ENCODE measurements at places on chromosomes 1 and 21.
A peak's percentile ranks its signal among the peaks of the same experiment; 100 is the strongest.

- no peak for DNase-seq
Observed at GRCh38 chr1:234938135-234938534, 190.5 kb downstream of the TOMM20 start.

DNA sequence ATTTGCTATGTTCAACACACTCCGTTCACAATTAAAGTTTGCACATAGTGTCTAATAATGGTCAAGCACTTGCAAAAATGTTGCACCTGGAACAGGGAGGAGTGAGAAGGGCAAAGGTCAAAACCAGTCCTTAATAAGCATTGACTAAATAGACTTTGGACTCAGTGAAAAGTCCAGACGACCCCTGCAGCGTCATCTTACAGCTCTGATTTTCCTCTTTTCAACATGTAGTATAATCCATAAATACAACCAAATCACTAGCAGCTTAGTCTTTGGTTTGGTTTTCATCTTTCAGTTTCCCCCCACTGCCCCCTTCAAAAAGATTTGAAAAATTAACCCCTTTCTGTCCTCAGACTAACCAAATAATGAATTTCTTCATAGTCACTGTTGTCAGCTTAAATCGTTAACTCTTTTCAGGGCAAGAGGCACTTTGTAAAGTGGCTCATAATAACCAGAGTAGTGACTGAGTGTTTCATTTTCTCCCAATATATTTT lies 290.3 kb downstream of the PTPRC start:
- DNase-seq = no peak

DNA sequence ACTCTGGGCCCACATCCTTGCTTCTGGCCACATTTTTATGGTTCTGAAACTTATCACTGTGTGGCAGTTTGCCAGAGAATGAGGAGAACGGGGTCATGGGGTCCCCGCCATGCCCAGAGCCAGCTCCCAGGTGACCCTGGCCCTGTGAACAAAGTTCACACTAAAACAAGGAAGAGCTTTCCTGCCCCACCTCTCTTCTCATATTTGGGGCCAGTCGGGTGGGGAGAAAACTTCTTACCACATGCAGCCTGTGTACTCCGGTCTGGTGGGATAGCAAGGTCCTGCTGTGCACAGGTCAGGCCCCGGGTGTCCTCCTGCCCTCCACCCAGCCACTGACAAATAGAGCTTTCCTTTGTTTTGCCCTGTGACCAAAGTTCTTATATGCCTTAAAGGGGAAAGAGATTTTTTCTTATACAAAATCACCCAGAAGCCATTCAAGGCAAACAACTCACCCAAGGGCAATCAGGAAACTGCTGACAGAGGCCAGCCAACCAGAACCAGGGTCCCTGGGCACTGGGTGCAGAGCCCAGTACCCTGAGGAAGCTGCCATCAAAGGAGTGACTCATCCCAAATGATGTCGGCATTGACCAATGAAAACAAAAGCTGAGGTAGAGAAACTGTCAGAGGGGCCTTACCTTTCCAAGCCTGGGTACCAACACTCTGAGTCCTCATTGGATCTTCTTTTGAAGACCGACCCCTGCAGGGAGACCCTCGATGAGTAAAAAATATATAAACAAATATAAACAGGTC lies 53.6 kb downstream of the OLIG1 start:
- no peak for DNase-seq

DNA sequence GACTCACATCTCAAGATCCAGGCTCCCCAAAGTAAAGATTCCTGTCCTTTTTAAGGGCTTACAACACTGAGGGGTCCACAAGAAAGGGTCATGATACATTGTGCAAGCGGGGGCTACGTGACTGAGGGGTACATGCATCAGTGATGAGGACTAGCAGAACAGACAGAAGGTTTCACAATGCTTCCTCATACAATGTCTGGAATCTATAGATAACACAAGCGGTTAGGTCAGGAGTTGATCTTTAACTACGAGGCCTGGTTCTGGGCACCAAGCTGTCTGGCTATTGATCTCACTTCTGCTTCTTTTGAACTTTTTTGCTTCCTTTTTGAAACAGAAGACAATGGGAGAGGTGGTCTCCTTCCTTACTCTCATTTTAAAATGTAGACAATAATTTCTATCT lies 718.6 kb downstream of the AMY1C start:
- no peak for DNase-seq

DNA sequence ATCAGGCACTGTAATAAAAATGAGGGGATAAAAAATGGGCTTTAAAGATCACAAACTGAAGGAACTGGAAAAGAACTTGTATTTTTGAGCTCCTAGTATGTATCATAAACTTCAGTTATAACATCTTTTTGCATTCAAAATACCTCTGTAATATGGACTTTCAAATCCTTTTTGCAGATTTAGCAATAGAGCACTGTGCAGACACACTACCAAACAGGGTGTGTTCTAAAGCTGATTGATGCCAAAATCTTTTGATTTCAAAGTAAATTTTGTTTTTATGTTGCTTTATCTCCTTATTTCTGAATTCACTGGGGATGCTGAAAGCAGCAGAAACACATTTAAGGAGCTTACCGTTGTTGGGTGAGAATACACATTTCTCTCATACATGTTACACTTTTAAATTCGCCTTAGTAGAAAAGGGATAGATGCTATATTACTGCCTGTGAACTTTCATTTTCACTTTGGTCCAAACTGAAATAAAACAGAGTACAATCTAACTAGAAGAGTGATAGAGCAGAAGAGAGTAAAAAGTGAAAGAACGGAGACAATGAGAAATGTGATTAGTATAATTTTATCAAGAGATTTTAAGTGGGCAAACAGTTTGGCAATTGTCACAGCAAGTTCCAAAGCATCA lies 1126.6 kb downstream of the BRINP3 start:
- no peak for DNase-seq

GRCh38 chr1:25053576-25054250 lies 123.6 kb upstream of the RUNX3 start:
- DNase-seq = no peak

DNA sequence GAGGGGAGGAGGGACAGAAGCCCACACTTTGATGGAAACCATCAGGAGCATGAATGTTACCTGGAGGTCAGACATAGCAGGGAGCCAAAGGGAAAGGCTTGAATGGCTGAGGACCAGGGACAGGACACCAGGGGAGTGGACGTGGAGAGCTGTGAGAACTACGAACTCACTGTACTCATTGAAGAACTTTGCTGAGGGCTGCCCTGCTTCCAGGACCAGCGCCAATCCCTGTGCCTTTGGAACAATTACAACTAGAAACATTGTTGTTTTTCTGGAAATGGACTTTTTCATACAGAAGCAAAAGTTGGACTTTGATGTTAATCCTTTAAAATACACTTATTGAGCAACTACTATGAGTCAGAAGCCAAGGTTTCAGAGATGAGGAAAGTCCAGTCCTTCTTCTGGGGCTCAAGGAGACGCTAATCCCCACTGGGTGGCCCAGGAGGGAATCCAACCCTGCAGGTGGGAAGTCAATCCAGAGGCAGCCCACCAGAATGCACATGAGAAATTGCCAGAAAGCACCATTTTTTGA lies 12.9 kb downstream of the TSPAN2 start:
- DNase-seq = peak; percentile 64

GRCh38 chr1:225973158-225973557 lies 26.0 kb downstream of the SDE2 start:
- no peak for DNase-seq

DNA sequence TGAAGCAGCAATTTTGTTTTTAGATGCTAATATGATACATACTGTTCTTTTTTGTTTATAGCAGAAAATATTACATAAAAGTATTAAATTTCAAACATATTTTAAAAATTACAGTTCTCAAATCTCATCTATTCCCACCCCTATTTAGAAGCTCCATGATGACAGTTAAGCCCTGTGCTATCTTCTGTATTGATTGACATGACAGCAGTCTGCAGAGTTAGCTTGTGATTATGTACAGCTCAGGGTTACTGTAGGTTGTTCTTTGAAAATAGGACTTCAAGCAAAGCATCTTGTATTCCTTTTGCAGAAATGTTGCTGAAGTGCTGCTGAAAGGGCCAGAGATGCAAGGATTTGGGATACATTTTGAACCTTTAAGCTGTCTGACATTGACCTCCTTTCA lies 8.2 kb downstream of the GPSM2 start:
- no peak for DNase-seq

- no peak for DNase-seq
Observed at GRCh38 chr1:153362187-153362775, 4.6 kb downstream of the S100A9 start.

All from iris pigment epithelial cell (primary cell).